Hematopoietic multipotent progenitor cell (in vitro differentiated cells): ENCODE measurements at places on chromosomes 12 and 14. TPM values are rescaled to one million over a fixed set of nuclear protein-coding genes. Genes with fewer than 3 reads are reported as not detected.

The ZDHHC22 gene
- total RNA-seq, result not detected

The NAV3 gene
- total RNA-seq, result under 0.01 TPM

The IL26 gene
- not detected for total RNA-seq

The CAPRIN2 gene
- 7.8 TPM for total RNA-seq

The IL31 gene
- total RNA-seq, result not detected

The GYS2 gene
- total RNA-seq, result not detected
